CD4-positive, alpha-beta T cell treated with Interleukin-4 for 1 hour (primary cell): ENCODE measurements at places on chromosomes 1 and 21.

DNA sequence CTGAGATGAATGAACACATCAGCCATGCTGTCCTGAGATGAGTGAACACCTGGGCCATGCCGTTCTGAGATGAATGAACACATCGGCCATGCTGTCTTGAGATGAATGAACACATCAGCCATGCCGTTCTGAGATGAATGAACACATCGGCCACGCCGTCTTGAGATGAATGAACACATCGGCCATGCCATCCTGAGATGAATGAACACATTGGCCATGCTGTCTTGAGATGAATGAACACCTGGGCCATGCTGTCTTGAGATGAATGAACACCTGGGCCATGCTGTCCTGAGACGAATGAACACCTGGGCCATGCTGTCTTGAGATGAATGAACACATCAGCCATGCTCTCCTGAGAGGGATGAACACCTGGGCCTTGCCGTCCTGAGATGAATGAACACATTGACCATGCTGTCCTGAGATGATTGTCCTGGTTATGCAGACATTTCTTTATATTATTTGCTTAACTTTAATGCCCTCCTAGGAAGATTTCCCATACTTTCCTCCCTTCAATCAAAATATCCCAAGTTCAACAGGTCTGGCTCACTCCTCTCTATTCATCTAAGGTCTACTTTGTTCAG, 48.6 kb upstream of the COL6A1 start:
- DNase-seq: no peak

DNA sequence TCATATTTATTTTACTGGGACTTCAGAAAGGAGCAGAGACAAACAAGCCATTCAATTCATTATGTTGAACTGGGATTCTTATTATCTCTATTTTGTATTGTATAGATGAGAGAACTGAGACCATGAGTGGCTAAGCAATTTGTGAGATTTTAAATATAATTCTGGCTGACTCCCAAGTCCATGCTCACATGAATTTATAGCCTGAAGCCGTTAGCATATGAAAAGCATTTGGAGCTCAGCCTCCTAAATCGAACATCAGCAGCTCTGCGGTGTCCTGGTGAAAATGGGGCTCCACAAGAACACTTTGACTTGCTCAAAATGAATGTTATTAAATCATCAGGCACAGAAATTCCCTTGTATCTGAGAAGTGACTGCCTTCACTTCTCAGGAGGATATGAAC, 96.8 kb upstream of the DPT start:
- no peak for DNase-seq

DNA sequence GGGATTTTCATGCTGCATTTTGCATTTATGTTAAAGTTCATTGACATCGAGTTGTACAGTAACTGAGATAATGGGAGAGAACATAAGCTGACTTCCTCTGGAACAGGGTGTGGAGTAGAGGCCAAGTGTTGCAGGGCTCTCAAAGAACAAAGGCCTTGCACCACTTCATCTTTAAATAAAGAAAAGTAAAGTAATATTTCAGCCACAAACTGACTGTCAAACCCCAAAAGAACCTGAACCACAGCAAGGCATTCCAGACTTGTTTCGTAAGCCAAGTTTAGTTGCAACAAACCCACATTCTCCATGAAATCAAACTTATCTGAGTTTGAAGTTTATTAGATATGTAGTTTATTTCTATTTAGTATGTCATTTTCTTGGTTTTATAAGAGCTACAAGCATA, 19.1 kb upstream of the HMGCS2 start:
- DNase-seq: no peak

- DNase-seq: no peak
These were observed 67.5 kb upstream of the RGS7 start for GRCh38 chr1:241424480-241424971.

DNA sequence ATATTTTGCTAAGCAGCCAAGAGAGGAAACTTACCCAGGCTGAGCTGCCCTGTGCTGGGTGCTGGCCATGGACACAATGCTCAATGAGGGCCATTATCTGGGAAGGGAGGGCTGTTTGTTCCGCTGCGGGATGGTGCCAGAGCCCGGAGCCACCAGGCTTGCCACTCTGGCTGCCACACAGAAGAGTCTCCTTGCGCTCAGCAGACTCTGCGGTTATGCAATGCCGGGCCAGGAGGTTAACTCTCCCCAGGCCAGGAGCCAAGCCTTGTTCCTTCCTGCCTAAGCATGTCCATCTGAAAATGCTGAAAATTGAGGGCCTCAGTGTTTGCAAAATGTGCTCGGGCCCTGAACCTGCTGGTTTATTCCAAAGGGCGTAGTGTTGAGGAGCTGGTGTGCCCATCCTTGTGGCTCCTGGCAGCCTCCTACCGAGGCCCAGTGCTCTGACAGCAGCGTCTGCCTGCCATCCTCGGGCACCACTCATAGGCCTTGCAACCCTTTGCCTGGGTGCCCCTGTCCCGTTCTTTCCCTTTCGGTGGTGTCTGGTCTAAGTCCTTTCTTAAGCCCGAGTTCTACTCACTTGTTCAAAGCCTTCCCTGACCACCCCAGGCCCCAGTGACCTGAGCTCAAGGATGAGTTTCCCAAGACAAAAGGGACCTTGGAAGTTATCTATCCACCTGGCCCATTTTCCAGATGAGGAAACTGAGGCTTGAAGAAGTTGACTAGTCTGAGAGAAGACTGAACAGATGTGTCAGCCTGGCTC, 133.8 kb upstream of the EDN2 start:
- no peak for DNase-seq

GRCh38 chr1:219092206-219092605, 81.5 kb upstream of the LYPLAL1 start:
- DNase-seq: no peak

- DNase-seq: no peak
These were observed 26.7 kb downstream of the MIER1 start for GRCh38 chr1:66951513-66951912.

DNA sequence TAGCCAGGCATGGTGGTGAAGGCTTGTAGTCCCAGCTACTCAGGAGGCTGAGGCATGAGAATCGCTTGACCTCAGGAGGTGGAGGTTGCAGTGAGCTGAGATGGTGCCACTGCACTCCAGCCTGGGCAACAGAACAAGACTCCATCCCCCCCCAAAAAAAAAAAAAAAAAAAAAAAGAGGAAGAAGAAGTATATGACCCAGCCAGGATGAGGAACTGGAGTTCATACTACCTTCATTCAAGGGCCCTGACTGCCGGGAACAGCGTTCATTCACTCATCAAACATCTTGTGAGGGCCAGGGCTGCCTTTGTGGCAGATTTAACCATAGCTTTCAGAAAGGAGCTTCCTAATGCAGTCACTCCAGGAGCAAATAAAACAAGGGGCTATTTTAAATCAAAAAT, 127.6 kb downstream of the MRPS6 start:
- no peak for DNase-seq

DNA sequence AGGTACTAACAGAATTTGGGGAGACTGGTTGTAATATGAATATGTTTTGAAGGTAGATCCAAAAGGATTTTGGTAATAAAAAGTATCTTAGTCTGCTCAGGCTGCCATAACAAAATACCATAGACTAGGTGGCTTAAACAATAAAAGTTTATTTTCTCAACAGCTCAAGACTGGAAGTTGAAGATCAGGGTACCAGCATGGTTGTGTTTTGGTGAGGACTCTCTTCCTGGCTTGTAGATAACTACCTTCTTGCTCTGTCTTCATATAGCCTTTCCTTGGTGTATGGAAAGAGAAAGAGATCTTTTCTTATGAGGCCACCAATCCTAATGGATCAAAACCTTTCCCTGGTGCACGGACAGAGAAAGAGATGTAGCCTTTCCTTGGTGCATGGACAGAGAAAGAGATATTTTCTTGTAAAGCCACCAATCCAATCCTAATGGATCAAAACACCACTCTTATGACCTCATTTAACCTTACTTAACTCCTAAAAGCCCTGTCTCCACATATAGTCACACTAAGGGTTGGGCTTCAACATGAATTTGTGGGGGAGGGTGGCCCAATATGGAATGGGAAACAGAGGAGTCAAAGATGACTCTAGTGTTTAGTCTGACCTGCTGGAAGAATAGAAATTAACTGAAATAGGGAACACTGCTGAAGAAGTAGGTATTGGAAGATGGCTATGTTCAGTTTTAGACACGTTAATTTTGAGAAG, 5.4 kb upstream of the TSNAX start:
- no peak for DNase-seq

DNA sequence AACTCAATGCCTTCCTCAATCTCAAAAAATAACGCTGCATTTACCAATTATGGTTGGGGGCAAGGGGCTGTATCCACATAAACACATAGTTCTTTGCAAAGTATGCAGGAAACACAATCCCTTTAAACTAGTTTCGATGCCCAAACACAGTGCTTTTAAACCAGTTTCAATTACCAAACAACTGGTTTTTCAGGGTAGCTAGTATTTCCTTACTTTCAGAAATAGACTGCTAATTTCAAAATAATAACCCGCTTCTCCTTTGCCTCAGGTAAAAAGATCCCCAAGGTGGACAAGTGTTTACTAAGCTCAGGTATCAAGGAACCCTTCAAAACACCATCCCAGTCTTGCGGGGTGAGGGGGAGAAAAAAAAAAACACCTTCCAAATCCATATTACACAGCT, 2.8 kb downstream of the SIPA1L2 start:
- no peak for DNase-seq

DNA sequence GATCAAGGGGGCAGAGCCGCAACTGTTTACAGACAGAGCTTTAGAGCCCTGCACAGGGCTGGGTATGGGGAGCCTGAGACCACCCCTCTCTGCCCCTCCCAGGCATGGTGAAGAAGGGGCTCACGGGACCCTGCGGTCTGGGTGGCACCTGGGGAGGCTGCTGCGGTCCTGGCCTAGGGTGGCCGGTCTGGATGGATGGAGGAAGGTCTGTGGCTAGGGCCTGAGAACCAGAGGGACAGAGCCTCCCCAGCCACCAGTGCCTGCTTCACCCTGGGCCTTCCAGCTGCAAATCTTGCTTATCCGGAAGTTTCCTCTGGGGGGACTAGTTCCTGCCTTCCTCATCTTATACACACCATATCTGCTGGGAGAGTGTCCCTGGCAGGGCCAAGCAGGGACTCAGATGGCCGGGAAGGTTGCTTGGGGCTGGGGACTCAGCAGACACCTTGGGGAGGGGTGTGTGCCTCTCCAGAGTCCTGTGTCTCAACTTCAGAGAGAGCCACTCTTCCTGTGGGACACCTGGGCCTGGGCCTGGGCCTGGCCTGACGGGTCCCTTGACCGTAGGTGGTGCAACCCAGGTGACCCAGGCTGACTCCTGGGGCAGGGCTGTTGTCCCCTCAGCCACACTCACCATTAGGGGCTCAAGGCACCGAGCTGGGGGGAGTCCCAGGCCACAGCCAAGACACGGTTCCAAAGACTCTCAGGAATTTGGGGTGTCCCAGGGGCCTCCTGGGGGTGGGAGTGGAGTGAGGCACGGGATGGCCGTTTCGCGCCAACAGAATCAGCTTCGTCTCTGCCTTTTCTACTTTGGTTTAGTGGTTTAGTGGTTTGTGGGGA, 52.0 kb upstream of the ACTRT2 start:
- no peak for DNase-seq

DNA sequence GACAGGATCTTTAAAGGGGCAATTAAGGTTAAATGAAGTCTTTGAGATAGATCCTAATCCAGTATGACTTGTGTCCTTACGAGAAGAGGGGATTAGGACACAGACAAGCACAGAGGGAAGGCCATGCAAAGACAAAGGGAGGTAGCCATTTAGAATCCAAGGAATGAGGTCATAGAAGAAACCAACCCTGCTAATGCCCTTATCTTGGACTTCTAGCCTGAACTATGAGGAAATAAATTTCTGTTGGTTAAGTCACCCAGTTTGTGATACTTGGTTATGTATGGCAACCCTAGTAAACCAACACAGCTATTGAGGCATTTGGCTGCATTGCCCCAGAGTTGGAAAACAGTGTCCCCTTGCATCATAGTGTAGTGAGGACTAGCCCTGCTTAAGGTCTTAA, 121.3 kb downstream of the MAST2 start:
- DNase-seq: no peak

DNA sequence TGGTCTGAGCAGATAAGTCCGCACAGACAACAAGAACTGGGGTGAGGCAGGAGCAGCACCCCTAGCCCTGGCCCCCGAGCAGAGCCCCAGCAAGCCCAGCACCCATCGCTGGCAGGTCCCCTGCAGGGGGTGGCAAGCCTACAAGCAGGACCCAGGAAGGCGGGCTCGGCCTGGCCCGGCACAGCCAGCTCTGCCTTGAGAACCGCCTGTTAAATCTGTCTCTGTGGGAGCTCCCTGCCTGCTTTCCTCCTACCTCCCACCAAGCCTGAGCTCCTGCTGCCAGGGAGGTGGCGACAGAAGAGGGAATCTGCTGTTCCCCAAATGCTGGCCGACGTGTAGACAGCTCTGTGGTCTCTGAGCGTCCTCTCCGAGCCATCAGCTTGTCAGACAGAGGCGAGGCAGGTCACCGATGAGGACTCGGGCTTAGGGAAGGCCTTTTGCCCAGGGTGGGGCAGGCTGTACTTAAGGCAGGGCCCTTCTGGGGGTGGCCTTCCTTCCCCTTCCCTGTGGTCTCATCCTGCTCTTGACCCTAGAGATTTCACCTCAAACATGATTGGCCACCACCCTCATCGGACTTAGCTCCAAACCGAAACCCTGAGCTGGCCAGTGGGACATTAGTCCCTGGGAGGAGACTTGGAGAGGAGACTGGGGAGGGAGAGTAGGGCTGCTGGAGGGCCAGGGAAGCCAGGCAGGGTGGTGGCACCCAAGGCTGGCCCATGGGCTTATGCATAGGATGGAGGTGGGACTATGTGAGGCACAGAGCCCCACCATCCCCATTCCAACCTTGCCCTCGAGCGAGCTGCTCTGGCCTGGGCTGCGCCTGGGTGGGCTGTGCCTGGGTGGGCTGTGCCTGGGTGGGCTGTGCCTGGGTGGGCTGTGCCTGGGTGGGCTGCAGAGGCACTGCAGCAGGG, 7.7 kb downstream of the SELENON start:
- no peak for DNase-seq

GRCh38 chr1:76501136-76501535, 366.1 kb upstream of the ST6GALNAC5 start:
- DNase-seq: no peak

DNA sequence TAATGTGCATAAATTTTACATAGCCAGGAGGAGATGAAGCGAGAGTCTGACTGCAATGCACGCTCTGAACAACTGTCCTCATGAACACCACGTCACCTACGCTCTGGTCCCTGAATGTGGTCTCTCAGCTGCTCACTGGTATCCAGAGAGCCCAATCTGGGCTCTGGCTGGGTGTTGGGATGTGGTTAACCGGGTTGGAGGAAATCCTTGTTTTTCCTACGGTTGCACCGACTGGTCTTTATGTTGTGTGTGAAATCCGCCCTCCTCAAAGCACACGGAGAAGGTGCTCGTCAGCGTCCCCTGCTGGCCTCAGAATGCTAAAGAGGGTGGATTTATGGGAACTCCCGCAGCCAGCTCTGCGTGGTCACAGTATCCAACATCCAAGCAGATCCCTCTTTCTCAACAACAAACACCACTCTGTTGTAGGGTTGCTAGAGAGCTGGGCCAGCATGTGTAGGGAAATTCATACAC, 51.8 kb upstream of the FAM89A start:
- DNase-seq: peak; percentile 30

DNA sequence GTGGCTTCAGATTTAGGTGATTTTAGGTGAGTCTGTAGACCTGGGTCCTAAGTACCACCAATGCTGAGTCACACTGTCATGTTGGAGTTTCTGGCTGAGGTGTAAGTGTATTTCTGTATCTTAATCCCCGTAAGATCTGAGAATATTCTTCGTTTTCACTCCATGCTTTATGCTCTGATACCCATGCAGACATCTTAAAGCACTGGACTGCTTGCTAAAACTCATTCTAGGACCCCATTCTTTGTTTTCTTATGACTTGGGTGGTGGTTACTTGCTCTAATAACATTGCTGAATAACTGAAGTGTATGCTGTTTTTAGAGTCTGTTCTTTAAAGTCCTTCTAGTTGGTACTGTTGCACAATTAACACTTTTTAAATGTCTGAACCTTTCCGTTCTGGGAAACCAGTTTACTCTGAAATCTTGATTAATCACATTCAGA, 36.6 kb downstream of the CDC42 start:
- no peak for DNase-seq
